8988T (cell line): ENCODE measurements at places on chromosomes 3 and 15.

- DNase-seq, result no peak
These were observed 238.7 kb downstream of the ISL2 start for GRCh38 chr15:76575274-76575673.

DNA sequence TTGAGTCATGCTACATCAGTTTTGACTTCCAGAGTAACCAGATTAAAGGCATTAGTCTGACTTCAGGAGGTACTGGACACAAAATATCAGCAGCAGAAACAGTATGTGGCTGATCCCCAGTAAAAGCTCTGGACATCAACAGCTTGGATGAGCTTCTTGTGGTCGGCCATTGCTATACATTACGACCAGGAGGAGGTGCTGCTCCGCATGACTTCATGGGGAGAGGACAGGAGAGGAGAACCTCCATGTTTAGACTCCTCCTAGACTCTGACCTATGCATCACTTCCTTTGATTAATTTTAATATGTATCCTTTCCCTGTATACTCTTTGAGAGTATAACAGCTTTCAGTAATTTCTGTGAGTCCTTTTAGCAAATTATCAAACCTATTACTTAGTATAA lies 285.6 kb upstream of the ARHGEF26 start:
- DNase-seq, result no peak

DNA sequence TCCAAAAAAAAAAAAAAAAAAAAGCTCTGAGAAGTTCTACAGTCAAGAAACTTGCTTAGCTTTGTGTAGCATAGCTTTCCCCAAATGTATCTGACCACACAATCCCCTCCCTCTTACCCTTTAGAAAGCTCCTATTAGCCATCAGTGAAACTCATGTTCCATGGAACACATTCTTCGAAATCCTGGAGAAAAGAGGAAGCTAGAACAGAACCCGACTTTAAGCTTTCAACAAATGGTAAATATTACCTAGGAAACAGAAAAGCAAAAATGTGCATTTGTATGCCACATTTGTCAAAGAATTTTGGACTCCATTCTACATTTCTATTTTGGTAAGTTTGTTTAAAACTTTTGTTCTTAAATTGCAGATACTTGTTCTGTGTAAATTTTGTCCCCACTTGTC lies 17.4 kb upstream of the CRTC3 start:
- no peak for DNase-seq

- DNase-seq, result no peak
These were observed 326.0 kb upstream of the SGO1 start for GRCh38 chr3:20511863-20512505.

- DNase-seq, result no peak
These were observed 12.4 kb downstream of the ANO10 start for GRCh38 chr3:43609406-43609805.

DNA sequence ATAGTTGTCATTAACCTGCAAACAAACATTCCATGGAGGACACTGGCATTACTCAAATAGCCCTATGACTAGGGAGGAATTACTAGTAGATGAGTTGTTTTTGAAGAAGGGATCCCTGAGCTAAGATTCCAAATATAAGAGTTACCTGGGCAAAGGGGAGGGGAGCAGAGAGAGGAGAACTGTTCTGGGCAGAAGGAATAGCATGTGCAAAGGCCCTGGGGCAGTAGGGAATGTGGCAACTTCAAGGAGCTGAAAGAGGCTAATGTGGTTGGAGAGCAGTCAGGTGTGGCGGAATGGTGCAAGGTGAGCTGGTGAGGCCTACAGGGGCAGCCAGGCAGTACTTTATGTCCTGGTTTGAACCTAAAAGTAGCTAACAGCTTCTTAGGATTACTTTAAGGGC lies 5.8 kb upstream of the IL17RD start:
- no peak for DNase-seq

DNA sequence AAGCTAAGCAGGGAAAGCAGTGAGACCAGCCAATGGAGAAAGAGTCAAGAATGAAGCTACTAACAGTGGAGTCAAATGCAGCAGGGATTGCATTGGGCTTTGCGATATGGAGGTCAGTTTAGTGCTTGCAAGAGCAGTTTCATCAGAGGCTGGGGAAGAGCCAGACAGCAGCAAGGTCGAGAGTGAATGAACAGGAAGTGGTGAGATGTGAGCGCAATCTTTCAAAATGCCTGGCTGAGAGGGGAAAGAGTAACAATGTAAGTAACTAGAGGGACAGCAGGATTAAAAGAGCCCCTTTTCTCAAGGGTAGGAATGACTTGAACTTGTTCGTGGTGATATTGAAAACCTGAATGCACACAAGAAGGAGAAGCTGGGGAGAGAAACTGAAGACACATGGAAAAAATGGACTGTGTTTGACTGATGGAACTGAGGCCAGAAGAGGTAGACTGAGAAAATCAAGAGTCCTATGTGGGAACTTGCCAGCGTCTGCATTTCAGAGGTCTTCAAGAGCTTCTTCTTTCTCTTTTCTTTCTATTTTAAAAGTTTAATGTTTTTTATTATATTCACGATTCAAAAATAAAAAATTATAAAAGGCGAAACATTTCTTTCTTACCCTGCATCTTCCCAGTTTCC lies 30.6 kb upstream of the GPR160 start:
- DNase-seq, result no peak

DNA sequence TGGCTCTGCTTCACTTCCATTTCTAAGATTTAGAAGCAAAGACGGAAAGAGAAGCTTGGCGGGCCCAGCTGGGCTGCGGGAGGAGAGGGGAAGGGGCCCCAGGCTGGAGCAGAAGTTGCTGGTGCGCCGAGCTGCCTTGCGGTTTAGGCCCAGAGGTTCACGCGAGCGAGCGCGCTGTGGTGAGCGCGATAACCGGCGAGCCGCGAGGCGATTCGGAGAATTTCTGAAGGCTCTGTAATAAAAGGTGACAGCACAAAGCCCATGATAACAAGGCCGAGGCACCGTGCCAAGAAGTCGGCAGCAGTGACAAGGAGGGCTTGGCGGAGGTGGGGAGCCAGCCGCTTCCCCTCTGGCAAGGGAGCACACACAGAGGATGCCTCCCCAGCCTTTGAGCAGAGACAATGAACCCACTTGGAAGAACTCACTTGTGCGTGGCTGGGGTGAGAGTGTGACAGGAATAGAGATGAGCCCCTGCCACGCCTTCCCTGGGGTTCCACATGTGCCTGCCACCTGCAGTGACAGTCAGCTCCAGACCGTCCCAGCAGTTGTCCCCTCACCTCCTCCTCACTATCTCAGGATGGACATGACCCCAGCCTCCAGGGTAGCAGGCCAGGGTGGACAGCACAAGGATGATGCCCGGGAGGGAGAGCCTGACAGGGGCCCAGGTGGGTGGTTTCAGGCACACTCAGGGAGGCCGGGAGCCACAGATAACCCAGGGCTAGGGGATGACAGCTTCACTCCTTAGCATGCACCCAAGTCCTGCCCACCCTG lies 315.2 kb downstream of the UACA start:
- no peak for DNase-seq

DNA sequence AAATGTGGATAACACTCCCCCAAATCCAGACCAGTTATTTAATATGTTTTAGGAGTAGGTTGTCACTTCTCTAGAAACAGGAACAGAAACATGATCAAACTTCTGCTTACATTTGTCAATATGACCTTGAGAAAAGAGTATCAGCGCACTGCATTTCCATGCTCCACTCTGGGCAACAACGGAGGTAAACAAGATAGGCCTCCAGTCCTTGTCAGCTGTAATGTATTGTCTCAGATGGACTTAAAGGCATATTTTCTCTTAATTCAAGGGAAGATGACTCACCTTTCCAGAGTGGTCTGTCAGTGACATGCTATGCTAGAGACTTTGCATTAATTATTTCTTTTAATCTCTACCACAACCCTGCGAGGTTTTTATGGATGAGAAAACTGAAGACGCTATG lies 51.6 kb upstream of the TCF12 start:
- DNase-seq, result no peak

GRCh38 chr3:171981271-171981605 lies 58.1 kb upstream of the FNDC3B start:
- no peak for DNase-seq

- DNase-seq, result no peak
These were observed 73.8 kb downstream of the LEKR1 start for GRCh38 chr3:156899951-156900350.

- DNase-seq, result no peak
These were observed 55.5 kb downstream of the SATB1 start for GRCh38 chr3:18369551-18370185.

- DNase-seq, result no peak
These were observed 134.7 kb downstream of the THSD4 start for GRCh38 chr15:71249986-71250385.

DNA sequence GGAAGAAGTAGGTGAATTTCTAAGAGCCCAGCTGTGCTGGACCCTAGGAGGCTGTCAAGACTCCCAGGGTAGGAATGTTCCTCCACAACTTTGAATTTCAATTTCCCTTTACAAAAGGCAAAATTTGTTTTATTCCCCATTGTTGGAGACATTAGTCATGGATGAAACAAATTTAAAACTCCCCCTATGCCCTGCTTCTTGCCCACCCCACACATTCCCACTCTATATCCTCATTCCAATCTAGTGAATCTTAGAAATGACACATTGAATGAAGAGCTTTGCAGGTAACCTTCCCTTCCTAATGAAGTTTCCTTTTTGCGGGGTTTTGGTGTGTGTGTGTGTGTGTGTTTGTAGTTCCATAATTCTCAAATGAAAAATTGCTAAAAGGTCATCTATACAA lies 72.6 kb downstream of the CCNL1 start:
- DNase-seq, result no peak

DNA sequence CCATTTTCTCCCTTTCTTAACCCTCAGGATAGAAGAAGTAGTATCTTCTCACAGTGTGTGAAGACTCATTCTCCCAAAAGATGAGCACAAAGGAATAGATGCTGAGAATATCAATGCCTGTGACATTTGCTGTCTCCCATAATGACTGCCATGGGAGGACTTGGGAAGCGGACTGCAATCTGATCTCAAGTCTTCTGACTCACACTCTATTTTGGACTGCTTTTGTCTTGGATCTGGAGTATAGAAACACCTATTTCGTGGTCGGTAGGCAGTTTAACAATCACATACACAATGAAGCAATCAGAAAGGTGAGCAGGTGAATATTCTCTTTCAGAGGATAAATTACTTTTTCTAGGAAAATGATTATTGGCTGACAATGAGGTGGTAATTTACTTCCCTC lies 852.0 kb downstream of the FHIT start:
- no peak for DNase-seq

- DNase-seq, result no peak
These were observed 10.6 kb upstream of the SLC6A1 start for GRCh38 chr3:10981961-10982360.

DNA sequence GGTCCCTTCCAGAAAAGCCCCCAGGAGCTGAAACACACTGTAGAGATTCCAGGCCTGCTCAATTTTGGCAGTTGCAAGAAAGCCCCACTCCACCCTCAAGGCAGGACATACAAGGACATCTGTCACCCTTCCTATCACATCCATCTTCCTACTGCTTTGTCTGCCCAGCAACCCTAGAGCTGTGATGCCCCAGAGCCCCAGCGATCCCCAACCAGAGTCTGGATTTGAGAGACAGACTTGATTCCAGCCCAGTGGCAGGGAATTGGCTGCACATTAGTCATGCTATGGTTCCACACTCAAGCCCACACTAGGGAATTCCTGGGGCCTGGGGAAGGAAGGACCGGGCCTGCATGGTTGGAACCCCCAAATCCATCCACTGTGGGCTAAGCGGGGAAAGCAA lies 56.8 kb downstream of the ATP2B2 start:
- no peak for DNase-seq

GRCh38 chr15:75313116-75313845 lies 22.6 kb upstream of the COMMD4 start:
- no peak for DNase-seq

- DNase-seq, result no peak
These were observed at the start of gene SMCO1 for GRCh38 chr3:196514913-196515621. TSS of gene SMCO1 (minus strand) at chr3:196515346. CDS start at chr3:196515209, 137 bp downstream.

GRCh38 chr3:57268416-57268815 lies 24.1 kb downstream of the ASB14 start:
- no peak for DNase-seq

GRCh38 chr3:8490079-8490552 lies 11.5 kb upstream of the LMCD1 start:
- DNase-seq, result no peak

DNA sequence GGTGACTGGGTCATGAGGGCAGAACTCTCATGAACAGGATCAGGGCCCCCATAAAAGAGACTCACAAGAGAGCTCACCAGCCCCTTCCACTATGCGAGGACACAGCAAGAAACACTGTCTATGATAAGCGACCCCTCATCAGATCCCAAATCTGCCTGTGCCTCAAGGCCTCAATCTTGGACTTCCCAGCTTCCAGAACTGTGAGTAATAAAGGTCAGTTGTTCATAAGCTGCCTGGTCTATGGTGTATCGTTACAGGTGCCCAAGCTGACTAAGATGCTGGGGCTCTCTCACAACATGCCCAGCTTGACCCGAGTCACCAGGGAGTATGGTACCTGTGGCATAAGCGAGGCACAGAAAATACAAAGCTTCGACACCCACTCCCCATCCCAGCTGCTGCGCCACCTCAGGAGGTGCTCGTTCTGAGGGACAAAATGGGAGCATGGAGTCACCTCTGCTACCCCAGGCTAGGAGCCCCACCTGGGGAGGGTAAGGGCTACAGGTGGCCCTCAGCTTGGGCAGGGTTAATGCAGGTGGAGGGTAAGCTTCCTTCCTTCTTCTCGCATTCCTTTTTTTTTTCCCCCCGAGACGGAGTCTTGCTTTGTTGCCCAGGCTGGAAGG lies 234.1 kb downstream of the ADAMTS17 start:
- DNase-seq, result no peak

- no peak for DNase-seq
These were observed 439.0 kb upstream of the ADAMTS9 start for GRCh38 chr3:65126527-65127410.

DNA sequence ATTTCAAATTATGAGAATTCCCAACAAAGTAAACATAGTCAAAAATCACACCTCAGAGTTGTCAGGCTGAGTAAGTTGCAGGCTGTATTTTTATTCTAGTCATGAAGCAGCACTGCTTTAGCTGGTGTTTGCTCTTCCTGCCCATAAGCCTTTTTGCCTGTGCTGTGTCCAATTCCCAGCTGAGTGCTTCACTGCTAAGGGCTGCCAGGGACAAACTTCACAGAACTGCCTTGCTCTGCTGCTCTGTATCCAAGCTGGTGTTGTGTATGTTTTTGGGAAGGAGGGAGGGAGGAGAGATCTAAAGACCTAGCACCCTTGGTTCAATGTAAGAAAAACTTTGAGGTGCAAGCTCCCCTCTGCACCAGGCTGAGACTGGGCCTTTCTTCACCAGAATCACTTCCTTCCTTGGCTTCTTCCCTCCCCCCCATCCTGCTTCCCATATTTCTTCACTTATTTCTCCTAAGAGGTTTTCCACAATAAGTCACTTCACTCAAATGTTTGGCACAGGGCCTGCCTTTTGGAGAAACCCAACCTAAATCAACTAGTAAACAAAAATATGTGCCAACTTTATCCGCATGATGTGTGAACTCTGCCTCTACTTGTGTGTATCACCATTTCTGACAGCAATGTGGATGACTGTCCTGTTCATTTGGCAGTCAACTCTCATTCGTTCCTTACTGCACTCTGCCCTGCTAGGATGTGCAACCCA lies 156.1 kb downstream of the TBL1XR1 start:
- no peak for DNase-seq

DNA sequence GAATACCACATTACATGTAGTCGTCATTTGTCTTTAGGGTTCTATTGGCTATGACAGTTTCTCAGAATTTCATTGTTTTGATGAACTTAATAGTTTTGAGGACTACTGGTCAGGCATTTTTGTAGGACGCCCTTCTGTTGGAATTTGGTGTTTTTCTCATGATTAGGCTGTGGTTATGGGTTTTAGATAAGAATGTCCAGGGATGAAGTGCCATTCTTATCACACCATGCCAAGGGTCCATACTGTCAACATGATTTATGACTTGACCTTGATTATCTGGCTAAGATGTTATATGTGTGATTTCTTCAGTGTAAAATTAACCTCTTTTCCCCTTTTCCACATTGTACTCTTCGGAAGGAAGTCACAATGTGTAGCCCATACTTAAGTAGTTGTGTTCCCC lies 135.3 kb downstream of the DIPK2A start:
- DNase-seq, result no peak
